AG20443 (cell line): ENCODE measurements at places on chromosomes 1 and 21.

- no peak for DNase-seq
These were observed 91.7 kb downstream of the ROR1 start for GRCh38 chr1:63865561-63865960.

DNA sequence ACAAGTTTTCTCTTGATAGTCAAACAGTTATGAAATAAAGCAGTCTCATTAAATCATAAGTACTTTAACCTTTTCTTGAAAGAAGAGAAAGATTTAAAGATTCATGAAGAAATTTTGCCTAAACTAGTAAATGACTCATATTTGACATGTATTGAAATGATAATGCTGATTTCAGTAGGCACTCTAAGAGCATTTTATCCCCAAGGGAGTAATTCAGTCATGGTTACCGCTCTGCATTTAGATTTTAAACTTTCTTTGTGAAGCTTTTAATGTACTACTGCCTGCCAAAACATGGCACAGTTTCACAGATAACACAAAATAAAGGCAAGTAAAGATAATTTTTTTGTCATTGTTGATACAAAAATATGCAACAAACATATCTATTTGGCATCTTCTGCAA lies 6.8 kb downstream of the USH2A start:
- DNase-seq, result no peak

GRCh38 chr1:67120855-67121619 lies 13.7 kb downstream of the C1orf141 start:
- DNase-seq, result no peak

DNA sequence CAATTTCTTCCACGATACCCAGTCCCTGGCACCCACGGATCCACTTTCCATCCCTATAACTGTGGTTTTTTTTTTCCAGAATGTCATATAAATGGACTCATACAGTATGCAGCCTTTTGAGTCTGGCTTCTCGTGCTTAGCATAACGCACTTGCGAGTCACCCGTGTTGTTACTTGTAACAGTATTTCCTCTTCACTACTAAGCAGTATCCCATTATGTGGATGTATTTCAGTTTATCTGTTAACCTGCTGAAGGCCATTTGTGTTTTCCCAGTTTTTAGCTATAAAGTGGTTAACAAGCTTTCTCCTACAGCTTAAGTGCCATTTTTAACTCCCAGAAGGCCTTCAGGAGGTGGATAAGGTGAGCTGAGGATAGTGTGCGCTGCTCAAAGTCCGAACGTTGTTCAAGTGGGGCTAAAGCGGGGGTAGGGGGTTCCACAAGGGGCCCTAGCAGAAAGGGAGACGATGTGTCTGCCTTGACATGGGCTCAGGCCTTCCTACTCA lies 829 bp downstream of the ADAR start:
- peak; percentile 24 for DNase-seq

- no peak for DNase-seq
These were observed 8.4 kb downstream of the ADARB1 start for GRCh38 chr21:45082736-45083135.

GRCh38 chr1:213067352-213067751 lies 16.3 kb downstream of the RPS6KC1 start:
- peak; percentile 11 for DNase-seq
